ENCODE measurements at places on chromosomes 13 and 19. TPM values are rescaled to one million over a fixed set of nuclear protein-coding genes. Genes with fewer than 3 reads are reported as not detected.

The POLR1G gene
- 5.2 TPM for total RNA-seq

The CEACAM20 gene
- total RNA-seq = not detected

The ZNF471 gene
- 6.9 TPM for total RNA-seq

- peaks cover 37% of the 10 kb centered on the region for H3K4me1 ChIP-seq
- no peaks in the 10 kb centered on the region for H3K36me3 ChIP-seq
- DNase-seq = no peak
Observed at GRCh38 chr13:77029436-77029835, 2.5 kb upstream of the FBXL3 start.

The SYNGR4 gene
- not detected for total RNA-seq

GRCh38 chr19:40241125-40241808 is 14.8 kb upstream of the CCNP start:
- DNase-seq = no peak
- H3K4me1 ChIP-seq = peaks cover 48% of the 10 kb centered on the region
- H3K27me3 ChIP-seq = no peaks in the 10 kb centered on the region

GRCh38 chr13:95756072-95756471 is 79.1 kb downstream of the DNAJC3 start:
- H3K4me3 ChIP-seq = no peak overlapping the region
- no peaks in the 10 kb centered on the region for H3K27me3 ChIP-seq
- H3K4me1 ChIP-seq = peaks cover 17% of the 10 kb centered on the region

- DNase-seq = no peak
- no peaks in the 10 kb centered on the region for H3K4me1 ChIP-seq
- H3K4me3 ChIP-seq = no peak overlapping the region
- H3K27me3 ChIP-seq = no peaks in the 10 kb centered on the region
Observed at GRCh38 chr13:66195238-66195637, 1034.9 kb downstream of the PCDH9 start.
